Hepatic stellate cell (primary cell): ENCODE measurements at places on chromosomes 5 and 9.

GRCh38 chr9:38626006-38626405 lies 5.6 kb upstream of the ANKRD18A start:
- DNase-seq = no peak

DNA sequence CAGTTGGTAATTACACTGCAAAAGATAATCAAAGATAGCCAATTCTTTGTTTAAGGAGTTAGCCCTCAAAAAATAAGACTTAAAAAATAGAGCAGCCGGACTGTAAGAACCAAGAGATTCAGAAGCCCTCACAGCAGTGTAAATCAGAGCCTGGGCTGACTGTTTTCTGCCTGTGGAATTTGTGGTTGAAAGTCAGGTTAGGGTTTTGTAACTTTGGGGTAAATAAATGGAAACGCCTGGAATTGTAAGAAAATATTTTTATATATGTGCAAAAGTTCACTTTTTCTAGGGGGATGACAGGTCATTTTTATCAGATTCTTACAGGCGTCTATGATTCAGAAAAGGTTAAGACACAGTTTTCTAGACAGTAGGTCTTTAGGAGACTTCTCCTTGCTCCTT lies 35.6 kb downstream of the KLHL3 start:
- DNase-seq = no peak

GRCh38 chr9:23254404-23255184 lies 571.4 kb downstream of the ELAVL2 start:
- DNase-seq = no peak

DNA sequence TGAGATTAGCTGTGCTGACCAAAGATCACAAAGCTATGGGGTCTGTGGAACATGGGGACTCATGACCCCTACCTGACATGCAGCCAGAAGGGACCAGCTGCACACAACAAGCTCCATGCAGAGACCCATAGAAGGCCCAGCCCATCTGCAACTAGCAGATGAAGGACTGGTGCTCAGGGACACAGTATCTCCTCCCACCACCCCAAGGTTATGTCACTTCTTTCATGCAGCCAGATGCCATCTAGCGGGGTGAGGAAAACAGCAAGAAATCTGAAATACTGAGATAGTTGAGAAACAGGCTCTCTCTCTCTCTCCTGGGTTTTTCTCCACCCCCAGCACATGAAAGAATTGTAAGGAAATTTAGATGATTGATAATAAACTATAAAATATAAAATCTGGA lies 161.3 kb upstream of the DAPK1 start:
- DNase-seq = peak; percentile 21

GRCh38 chr5:63125862-63126261 lies 547.2 kb downstream of the LRRC70 start:
- peak; percentile 1 for DNase-seq

DNA sequence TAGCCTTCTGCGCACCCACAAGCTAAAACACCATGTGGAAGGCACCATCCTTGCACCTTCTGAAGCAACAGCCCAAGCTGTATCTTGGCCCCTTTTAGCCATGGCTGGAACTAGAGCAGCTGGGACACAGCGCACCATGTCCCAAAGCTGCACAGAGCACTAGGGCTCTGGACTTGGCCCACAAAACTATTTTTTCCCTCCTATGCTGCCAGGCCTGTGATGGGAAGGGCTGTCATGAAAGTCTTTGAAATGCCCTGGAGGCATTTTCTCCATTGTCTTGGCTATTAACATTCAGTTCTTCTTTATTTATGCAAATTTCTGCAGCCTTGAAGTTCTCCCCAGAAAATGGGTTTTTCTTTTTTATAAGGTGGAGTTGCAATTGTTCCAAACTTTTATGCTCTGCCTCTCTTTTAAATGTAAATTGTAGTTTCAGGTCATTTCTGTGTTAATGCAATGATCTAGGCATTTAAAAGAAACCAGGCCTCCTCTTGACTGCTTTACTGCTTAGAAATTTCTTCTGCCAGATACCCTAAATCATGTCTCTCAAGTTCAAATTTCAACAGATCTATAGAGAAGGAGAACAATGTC lies 996.3 kb downstream of the TAF11L14 start:
- DNase-seq = no peak
